Activated T-helper 2 cell treated with anti-CD3 and anti-CD28 coated beads, Interferon-gamma antibody, Interleukin-2, Interleukin-4, amounts not matched to agents 10 μg/mL and 5 μg/mL and 100 μg/mL, durations not matched to agents 14 hours and 24 hours and 36 hours (primary cell): ENCODE measurements at places on chromosomes 1 and 21. TPM values are rescaled to one million over a fixed set of nuclear protein-coding genes. Genes with fewer than 3 reads are reported as not detected.

Gene PRDX6
- total RNA-seq = 148 and 150 TPM in 2 replicates

Gene PCAT6
- 1.6 TPM in 2 replicates for total RNA-seq

Gene HAO2
- not detected in 2 replicates for total RNA-seq

Gene GLIS1
- total RNA-seq = not detected in 2 replicates

Gene RBP7
- not detected in 2 replicates for total RNA-seq

Gene TMEM240
- total RNA-seq = 0.25 and 0.48 TPM in 2 replicates

Gene GPX7
- 29.9 and 31.1 TPM in 2 replicates for total RNA-seq

Gene ZNF670
- total RNA-seq = 2.3 and 3.0 TPM in 2 replicates

Gene CLCA4
- total RNA-seq = not detected in 2 replicates

Gene S100A12
- total RNA-seq = not detected in 2 replicates

Gene SLC9C2
- total RNA-seq = not detected in 2 replicates

Gene MANEAL
- total RNA-seq = 0.94 and 1.1 TPM in 2 replicates
